Activated CD8-positive, alpha-beta memory T cell treated with anti-CD3 and anti-CD28 coated beads for 48 hours (primary cell): ENCODE measurements at places on chromosomes 1 and 21.

GRCh38 chr1:91541918-91542533 lies 41.4 kb downstream of the CDC7 start:
- DNase-seq, result no peak

GRCh38 chr1:42933610-42934491 lies 24.8 kb downstream of the SLC2A1 start:
- no peak for DNase-seq

- no peak for DNase-seq
Observed at GRCh38 chr21:15003463-15004135, 61.2 kb downstream of the NRIP1 start.

DNA sequence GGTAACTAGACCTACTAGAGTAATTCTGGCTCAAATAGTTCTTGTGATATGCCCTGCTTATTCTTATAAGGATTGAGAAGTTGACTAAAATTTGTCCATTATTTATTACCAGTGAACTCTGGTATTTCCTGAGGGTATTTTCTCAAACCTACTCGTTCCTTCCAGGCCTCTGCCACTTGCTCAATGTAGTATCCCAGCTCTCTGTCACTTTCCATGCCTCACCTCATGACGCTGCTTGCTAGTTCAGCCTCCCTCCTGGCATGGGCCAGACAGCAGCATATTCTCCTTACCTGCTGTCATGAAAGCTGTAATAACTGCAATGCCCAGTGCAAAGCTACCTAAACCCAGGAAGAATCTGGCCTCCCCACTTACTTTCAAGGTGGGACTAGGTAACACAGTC lies 602.9 kb upstream of the ADAMTS5 start:
- DNase-seq, result no peak

GRCh38 chr1:55386456-55386855 lies 171.3 kb upstream of the USP24 start:
- DNase-seq, result no peak

DNA sequence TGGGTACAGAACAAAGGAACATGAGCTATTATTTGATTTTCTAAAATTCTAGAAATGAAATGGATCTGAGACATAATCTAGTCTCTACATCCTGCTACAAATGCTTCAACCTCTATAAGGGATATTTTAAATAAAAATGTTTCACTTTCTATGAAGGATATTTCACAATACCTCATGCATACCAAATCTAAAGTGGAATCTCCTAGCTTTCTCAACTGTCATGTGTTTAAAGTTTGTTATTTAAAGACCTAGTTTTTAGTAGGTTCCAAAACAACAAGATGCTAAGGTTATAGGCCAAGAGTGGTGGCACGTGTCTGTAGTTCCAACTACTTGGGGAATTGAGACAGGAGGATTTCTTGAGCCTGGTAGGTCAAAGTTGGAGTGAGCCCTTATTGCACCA lies 47.6 kb downstream of the KDM5B start:
- DNase-seq, result no peak

DNA sequence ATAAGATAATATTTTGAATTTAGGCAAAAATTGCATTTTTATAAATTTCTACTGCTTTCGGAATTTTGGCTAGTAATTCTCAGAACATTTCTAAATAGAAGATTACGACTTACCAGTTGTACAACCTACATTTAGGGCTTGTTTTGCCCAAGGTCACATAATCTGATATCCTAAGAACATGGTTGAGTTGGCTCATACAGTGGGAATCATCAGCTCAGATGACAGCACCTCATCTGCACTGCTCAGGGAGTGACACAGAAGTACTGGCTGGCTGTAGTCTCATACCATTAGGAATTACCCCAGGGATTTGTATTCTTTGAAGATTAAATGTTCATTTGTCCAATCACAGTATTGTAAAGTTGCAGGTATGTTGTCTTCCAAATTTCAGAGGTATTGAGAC lies 217.6 kb downstream of the ADGRL2 start:
- no peak for DNase-seq

- DNase-seq, result no peak
Observed at GRCh38 chr1:214337511-214337910, 56.6 kb downstream of the SMYD2 start.

GRCh38 chr1:221743416-221744208 lies 1.7 kb upstream of the DUSP10 start:
- DNase-seq, result no peak

GRCh38 chr1:235090406-235091069 lies 38.1 kb downstream of the TOMM20 start:
- DNase-seq, result no peak

GRCh38 chr1:17550729-17551584 lies 11.5 kb downstream of the ARHGEF10L start:
- DNase-seq, result no peak

- DNase-seq, result no peak
Observed at GRCh38 chr1:208009706-208010444, 99.0 kb upstream of the CD34 start.

DNA sequence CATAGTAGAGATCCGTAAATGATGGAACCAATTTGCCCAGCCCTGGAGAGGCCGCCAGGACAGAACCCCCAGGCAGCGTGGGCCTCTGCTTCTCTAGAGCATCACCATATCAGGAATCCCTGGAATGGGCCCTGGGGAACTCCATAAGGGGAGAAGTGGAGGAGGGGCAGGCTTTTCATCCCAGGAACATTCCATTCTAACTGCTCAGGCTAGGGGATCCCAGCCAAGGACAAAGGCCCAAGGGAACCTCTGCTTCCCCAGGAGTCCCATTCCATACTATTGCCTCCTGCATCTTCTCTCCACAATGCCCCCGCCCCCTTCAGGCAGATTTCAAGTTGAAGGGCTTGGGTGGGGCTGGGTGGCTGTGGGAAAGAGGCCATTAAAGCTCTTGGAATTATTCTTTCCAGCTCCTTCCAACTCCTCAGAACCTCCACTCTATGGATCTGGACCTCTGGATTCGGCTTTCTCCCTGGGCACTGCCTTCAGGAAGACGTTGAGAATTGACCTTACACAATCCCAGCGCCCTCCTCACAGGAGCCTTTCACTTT lies 6.0 kb downstream of the TRNP1 start:
- DNase-seq, result no peak

- DNase-seq, result no peak
Observed at GRCh38 chr1:13507075-13507474, 6.7 kb downstream of the LRRC38 start.

GRCh38 chr21:15893902-15894301 lies 164.1 kb downstream of the USP25 start:
- DNase-seq, result no peak

GRCh38 chr1:221556435-221556834 lies 185.5 kb downstream of the DUSP10 start:
- no peak for DNase-seq
